Activated CD4-positive, alpha-beta T cell treated with anti-CD3 and anti-CD28 coated beads, Interleukin-2, amount 10 ng/mL, durations not matched to agents 7 days and 5 days (primary cell): ENCODE measurements at places on chromosomes 12 and 14.

DNA sequence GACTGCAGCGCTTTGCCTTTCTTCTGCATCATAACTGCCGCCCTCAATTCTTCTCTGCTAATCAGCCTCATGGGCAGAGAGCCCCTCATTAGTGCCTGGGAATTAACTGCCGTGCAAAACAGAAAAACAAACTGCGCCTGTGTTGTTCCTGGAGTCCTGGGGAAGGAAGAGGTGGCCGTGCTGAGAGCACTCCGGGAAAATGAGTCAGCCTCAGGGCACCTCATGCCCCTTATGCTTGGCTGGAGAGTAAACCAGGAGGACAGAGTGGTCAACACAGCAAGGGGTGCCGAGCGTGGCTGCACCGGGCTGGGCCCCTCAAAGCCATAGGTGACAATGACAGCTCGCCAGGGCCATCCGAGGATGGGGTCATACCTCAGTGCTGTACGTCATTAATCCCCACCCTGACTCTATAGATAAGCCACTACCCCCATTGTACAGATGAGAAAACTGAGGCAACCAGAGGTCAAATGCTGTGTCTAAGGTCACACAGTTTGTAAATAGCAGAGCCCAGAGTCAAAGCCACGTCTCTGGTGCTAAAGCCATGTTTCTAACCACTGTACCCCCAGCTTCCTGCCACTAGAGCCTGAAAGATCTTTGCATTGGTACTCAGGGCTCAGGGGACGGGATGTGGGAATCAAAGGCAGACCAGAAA lies 74.4 kb downstream of the RIMBP2 start:
- DNase-seq = no peak

DNA sequence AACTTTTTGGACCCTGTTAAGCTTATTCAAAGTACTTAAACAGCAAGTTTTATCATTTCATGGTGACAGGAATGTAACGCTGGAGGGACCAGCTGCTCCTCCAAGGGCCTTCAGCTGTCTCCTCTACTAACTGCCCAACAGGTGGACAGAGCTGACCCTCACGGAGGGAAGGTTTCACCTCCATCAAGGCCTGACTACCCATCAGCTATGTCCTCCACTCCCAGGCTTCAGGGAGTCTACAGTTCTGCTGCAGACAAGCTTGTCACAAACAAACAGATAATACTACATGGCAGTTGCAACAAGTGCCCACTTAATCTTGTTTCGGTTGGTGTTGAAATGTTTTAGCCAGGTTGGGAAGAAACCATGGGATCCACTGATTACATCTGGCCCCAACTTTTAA lies 175.1 kb downstream of the TTC7B start:
- DNase-seq = no peak

GRCh38 chr14:103857256-103857655 lies 9.9 kb upstream of the PPP1R13B start:
- DNase-seq = no peak

- DNase-seq = no peak
These were observed 72.3 kb upstream of the STXBP6 start for GRCh38 chr14:25122211-25122610.

GRCh38 chr14:40098468-40098867 lies 666.2 kb upstream of the FBXO33 start:
- DNase-seq = no peak

GRCh38 chr14:104397956-104398355 lies 181.6 kb upstream of the C14orf180 start:
- no peak for DNase-seq

- DNase-seq = no peak
These were observed 40.7 kb downstream of the ATG14 start for GRCh38 chr14:55370883-55371455.

- no peak for DNase-seq
These were observed 11.9 kb downstream of the PTPRO start for GRCh38 chr12:15334225-15334624.

- DNase-seq = no peak
These were observed 133.5 kb upstream of the KRAS start for GRCh38 chr12:25384038-25384892.

DNA sequence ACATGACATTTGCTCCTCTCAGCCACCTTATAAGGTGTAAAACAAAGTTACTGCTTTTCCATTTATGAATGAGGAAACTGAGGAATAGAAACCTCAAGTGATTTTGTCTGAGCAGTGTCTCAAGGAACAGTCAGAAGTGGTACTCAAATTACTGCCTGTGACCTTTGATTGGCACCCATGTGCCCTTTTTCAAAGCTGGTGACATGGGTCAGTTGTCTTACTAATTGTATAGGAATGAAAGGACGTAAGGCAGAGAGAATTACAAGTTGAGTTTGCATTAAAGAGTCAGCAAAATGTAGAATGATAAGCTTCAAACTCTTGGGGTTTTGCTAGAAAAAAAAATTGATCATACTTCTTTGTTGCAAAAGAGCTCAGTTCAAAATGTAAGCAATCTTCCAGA lies 129.1 kb downstream of the GTF2A1 start:
- DNase-seq = no peak

- no peak for DNase-seq
These were observed 61.6 kb upstream of the GZMB start for GRCh38 chr14:24695265-24696241.

- DNase-seq = no peak
These were observed 2.5 kb downstream of the EEA1 start for GRCh38 chr12:92926549-92926948.

GRCh38 chr14:54291491-54292191 lies 105.2 kb upstream of the CDKN3 start:
- DNase-seq = no peak
